ENCODE measurements at places on chromosomes 6 and 20.

- no peak for DNase-seq
Measured at GRCh38 chr6:33458676-33459075, 4.3 kb downstream of the ZBTB9 start.

- DNase-seq: no peak
Measured at GRCh38 chr6:79079561-79080041, 1.5 kb upstream of the PHIP start.

- no peak for DNase-seq
Measured at GRCh38 chr6:170459451-170459850, 93.7 kb downstream of the PSMB1 start.

DNA sequence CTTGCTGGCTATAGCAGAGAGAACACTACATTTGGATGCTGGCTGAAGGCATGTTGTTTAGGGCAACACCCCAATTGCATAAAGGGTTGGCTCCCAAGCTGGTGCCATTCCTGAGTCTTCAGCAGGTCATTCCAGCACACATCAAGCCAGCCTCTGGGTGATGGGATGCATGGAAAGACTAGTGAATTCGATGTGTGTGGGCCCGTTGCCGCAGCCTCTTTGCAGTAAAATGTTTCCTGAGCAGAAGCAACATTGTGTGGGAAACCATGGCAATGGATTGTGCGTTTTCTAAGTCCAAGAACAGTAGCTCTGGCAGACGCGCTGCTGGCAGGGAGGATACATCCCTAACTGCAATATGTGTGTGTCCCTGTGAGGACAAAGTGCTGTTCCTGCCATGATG, 142.4 kb upstream of the SLC24A3 start:
- DNase-seq: no peak

DNA sequence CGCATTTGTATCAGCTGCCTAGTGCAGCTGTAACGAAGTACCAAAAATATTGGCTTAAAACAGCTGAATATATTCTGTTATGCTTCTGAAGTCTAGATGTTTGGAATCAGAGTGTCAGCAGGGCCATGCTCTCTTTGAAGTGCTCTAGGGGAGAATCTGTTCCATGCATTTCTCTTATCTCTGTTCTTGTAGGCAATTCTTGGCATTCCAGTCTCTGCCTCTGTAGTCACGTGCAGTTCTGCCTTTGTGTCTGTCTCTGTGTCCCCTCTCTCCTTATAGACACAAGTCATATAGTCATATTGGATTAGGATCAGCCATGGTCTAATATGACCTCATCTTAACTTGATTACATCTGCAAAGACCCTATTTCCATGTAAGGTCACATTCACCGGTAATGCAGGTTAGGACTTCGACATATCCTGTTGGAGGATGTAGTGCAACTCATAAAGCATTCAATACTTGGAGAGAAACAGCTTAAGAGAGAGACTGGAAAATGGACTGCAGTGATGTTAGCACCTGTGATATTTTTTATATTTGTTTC, 18.6 kb downstream of the FAM83B start:
- no peak for DNase-seq

DNA sequence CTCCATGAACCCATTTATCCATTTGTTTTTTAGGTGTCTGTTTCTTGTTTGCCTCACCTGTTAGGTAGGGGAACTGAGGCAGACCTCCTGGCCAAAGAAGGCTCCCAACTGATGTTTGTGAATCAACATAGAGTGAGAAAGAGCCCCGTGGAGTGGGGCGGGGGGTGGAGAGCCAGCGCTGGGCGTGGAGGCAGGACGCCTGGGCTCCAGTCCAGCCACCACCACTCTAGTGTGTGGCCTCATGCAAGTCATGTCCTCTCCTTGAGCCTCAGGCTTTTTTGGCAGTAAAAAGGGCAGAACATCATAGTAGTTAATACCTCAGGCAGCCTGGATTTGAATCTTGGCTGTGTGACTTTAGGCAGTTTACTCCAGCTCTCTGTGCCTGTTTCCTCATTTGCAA, 42.2 kb upstream of the SCRT2 start:
- no peak for DNase-seq

DNA sequence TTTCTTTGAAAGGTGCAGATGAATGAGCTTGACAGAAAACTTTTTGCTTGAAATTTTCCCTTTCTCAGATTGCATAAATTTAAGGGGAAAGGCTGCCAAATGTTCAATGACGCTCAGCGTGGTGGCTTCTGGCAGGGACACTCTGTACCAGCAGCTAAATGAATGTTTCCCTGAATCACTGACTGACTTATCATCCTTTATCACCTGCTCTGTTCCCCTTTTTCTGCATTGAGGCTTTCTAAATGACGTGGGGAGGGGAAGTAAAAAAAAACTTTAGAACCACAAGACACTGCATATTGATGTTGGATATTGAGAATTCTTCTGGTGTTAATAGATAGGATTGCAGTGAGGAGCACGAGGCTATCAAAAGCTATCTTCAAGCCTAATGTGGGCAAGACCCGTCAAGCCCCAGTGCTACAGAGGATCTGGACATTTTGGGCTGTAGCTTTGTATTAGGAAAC, 46.9 kb upstream of the ENPP5 start:
- no peak for DNase-seq

DNA sequence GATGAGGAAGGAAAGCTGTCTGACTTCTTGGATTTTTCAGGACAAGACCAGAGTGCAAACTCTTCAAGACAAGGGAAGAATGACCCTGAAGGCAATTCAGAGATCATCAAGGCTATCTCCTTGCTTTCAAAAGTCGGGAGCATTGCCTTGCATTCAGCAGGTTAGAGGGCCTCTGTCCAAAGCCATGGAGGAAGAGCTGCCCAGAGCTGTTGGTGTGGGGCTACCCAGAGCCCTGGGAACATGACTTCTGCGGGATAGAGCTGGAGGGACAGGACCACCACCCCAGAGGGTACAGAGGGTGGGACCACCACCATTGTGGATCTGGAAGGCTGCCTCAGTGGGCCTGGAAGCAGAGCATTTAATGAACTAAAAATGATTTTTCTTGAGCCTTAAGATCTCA, 5.2 kb upstream of the SRXN1 start:
- DNase-seq: no peak

DNA sequence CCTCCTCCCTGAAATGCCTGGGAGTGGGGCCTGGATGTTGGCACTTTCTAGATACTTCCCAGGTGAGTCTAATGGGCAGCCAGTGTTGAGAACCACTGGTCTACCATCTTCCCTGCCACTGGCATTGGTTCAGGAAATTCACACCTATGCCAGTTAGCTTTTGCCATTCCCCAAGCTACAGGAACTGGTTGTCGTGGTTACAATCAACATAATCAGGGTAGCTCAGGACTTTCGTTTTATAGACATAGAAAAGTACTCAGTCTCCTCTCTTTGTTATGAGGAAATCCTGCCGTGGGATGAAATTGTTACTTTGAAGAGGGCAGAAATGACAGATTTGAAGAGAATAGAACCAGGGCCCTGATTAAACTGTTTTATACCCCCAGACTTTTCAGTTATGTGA, 127.9 kb upstream of the FOXO3 start:
- no peak for DNase-seq

DNA sequence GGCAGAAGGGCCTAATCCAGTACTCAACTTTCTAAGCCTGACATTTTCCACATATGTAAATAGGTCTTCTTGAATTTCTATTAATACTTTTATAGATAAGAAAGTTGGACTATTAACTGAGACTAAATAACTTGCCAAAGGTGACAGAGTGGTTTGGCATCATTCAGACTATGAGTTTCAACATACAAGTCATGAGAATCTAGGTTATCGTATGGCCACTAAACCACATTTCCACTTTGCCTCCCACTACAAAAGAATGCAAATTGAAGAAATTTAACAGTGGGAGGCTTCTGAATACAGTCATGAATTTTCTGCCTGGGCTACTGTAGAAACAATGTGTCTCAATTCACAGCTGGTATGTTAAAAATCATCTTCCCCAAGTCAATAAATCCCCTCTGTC, 531.0 kb upstream of the AGPAT4 start:
- no peak for DNase-seq

DNA sequence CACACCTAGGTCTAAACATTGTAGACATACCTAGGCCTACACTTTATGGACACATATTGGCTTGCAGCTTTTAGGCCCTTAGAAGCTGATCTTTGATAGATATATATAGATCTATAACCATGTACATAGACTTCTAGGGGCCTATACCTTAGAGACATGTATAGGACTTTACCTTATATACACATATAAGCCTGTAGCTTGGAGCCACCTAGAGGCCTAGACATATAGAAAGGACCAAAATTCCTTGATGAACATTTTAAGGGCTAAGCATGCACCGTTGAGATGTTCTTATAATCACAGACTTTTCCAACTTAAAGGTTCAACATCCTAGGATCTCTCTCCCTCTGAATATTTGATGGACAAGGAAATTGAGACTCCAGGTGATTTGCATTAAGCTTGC, 371.7 kb upstream of the SASH1 start:
- no peak for DNase-seq

DNA sequence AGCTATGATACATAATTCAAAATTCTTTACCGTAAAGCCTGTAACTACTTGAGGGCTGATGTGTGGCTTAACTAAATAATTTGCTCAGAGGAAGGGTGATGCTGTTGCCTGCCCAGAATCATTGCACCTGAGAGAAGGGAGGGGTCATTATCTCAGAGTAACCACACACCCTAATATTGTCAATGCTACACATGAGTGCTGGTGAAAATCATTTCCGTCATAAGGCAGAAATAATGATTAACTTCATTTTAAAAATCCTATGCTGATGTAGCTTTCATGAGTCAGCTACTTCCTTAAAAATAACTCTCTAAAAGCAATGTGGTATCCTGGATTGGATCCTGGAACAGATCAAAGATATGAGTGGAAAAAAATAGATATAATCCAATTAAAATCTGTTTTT, 146.4 kb upstream of the FAM83B start:
- DNase-seq: no peak

DNA sequence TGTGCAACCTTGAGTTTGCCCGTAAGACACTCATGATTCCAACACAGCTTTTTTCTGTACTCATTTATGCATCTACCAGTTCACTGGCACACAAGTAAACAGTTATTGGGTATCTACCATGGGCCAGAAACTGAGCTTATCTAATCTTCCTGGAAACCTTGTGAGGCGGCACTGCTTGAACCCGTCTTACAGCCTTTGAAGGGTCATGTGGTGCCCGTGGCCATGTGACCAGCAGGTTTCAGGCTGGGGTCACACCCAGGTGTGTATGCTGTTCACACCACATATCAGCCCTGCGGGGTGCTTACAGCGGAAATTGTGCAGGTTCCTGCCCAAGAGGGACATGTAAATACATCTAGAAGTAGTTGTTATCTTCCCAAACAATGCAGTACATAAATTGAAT, 6.1 kb downstream of the THBD start:
- DNase-seq: no peak

- no peak for DNase-seq
Measured at GRCh38 chr20:62777528-62777830, 18.8 kb upstream of the MRGBP start.

DNA sequence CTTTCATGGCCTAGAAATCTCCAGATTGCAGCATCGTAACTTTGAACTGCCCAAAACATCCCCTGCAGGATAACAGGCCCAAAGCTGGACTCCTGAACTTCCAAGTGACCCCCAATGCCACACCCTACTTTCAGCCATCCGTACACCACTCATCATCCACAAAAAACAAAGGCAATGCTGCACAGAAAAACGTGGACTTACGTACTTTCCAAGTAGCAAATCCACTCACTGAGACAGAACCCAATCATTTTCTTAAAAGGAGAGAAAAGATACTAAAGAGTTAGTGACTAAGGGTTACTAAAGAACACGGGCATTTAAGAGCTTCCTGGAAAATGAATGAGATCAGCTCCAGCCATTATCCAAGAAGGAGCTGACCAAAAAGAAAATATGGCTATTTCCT, 211.0 kb downstream of the WDR27 start:
- DNase-seq: no peak

- DNase-seq: no peak
Measured at GRCh38 chr20:17641993-17642392, 40.0 kb downstream of the RRBP1 start.

GRCh38 chr20:59002874-59003399, 4.1 kb downstream of the CTSZ start:
- DNase-seq: no peak

DNA sequence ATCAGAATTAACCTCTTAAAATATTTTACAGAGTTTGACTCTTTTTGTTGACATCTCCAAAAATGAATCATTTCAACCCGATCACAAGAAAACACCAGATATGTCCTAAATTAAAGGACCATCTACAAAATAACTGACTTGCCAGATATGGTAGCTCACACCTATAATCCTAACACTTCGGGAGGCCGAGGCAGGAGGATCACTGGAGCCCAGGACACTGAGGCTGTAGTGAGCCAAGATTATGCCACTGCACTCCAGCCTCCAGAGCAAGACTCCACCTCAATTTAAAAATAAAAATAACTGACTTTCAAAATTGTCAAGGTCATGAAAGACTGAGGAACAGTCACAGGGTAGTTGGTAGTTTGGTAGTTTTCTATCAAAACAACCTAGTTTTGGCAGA, 34.9 kb downstream of the DCDC2 start:
- no peak for DNase-seq
